ENCODE measurements at places on chromosomes 4 and X.

DNA sequence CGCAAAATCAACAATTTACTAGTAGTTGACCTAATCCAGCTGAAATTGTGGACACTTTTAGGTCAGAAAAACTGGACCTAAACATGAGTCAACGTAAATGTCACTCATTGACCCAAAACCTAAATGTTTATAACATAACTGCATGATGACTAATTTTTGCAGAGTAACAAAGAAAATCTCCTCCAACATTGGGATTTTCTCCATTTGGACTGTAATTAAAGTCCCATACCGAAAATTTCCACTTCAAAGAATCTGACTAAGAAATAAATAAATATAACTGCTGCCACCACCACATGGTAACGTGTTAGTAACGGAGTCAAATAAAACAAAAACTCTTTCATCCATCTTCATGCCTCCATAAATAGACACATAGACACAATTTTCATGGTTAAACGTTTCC is 1.9 kb downstream of the ADGRA3 start:
- peak; percentile 10 for DNase-seq

GRCh38 chrX:72003811-72004750 is 93.4 kb downstream of the NHSL2 start:
- DNase-seq, result no peak

DNA sequence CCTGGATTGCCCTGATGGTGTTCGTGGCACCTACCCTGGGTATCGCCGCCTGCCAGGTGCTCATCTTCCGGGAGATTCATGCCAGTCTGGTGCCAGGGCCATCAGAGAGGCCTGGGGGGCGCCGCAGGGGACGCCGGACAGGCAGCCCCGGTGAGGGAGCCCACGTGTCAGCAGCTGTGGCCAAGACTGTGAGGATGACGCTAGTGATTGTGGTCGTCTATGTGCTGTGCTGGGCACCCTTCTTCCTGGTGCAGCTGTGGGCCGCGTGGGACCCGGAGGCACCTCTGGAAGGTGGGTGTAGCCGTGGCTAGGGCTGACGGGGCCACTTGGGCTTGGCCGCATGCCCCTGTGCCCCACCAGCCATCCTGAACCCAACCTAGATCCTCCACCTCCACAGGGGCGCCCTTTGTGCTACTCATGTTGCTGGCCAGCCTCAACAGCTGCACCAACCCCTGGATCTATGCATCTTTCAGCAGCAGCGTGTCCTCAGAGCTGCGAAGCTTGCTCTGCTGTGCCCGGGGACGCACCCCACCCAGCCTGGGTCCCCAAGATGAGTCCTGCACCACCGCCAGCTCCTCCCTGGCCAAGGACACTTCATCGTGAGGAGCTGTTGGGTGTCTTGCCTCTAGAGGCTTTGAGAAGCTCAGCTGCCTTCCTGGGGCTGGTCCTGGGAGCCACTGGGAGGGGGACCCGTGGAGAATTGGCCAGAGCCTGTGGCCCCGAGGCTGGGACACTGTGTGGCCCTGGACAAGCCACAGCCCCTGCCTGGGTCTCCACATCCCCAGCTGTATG is 1.8 kb downstream of the AVPR2 start:
- DNase-seq, result no peak

GRCh38 chrX:44536198-44536597 is 6.5 kb downstream of the FUNDC1 start:
- no peak for DNase-seq

GRCh38 chrX:115952417-115953092 is 218.0 kb upstream of the AGTR2 start:
- DNase-seq, result no peak

DNA sequence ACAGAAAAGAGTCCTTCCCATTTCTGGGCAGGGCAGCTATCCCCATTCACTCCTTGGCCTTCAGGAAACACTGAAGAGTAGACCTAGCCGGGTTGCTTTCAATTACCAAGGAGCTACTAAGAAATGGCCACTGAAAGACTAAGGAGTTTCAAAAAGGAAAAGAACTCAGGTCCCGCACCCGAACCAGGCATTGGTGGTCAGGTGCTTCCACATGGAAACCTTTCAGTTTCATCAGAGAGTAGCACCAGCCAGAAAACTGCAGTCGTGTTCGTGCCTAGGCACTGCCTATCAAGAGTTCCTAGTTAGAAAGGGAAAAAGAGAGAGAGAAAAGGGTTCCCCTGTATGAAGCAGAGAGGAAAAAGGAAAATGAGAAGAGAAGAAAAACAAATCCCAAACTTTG is 237.9 kb downstream of the KLHL4 start:
- DNase-seq, result no peak

- DNase-seq, result no peak
Observed at GRCh38 chrX:22520128-22520828, 247.6 kb downstream of the CBLL2 start.

DNA sequence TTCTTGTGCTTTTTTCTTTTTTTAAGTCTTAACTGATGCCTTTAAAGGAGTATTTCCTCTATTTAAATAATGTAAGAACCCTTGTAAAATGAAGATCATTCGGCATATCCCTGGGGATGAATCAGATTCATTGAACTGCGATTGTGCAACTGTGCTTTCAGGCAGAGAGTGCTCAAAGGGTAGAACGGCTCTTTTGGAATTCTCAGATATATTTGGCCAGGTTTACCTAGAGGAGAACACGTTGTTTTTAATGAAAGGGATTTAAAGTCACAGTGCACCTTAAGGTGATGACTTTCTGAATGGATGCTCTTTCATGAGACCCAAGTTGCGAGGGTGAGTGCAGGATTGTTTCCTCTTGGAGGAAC is 51.6 kb upstream of the ELOVL6 start:
- no peak for DNase-seq

- no peak for DNase-seq
Observed at GRCh38 chr4:137387924-137388323, 144.4 kb downstream of the PCDH18 start.

GRCh38 chr4:1517592-1518411 is 111.6 kb upstream of the NKX1-1 start:
- DNase-seq, result no peak

GRCh38 chr4:60780874-60781273 is 419.3 kb upstream of the ADGRL3 start:
- no peak for DNase-seq

GRCh38 chr4:102324730-102325129 is 20.6 kb downstream of the SLC39A8 start:
- DNase-seq, result no peak

- no peak for DNase-seq
Observed at GRCh38 chr4:119478446-119479179, 150.0 kb downstream of the PDE5A start.

GRCh38 chr4:20272411-20272872 is 20.7 kb downstream of the SLIT2 start:
- DNase-seq, result no peak
